ENCODE measurements at places on chromosomes 4 and X.
A peak's percentile ranks its signal among the peaks of the same experiment; 100 is the strongest.

DNA sequence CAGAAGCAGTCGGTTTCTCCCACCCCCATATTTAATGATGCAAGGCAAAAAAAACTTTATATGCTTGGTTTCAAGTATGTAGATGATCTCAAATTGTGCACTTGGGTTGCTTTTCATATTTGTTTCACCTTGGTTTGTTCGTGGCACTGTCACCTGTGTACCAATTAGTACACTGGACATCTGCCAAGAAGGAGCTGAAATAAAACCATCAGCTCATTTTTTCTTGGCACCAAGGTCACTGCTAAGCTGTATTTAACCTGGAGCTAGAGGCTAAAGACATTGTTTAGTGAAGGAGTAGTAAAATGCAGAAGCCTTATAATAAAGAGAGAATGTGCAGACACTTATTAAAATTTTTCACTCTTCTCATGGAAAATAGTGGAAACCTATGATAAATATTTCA is 430.8 kb downstream of the ARHGAP24 start:
- DNase-seq, result no peak

GRCh38 chr4:106104276-106104675 is 209.0 kb downstream of the NPNT start:
- DNase-seq, result no peak

DNA sequence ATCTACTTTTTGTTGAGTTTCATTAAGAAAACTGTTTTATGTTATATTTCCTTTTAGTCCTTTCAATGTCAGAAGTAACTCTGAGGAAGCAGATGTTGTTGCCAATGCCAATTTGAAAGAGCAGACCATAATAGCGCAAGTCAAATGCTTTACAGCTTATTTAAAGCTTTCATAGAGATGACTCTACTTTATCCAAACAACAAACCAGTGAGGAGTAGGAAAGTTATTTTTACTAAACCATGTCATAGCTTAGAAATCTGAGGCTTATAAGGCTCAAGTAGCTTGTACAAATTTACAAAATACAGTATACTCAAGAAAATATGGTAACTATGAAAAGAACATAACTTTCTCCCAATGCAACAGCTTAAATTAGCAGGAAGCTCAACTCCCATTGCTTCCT is 40.1 kb upstream of the SPOCK3 start:
- peak; percentile 31 for DNase-seq

- DNase-seq, result no peak
Measured at GRCh38 chr4:128524311-128524710, 236.7 kb upstream of the PGRMC2 start.

DNA sequence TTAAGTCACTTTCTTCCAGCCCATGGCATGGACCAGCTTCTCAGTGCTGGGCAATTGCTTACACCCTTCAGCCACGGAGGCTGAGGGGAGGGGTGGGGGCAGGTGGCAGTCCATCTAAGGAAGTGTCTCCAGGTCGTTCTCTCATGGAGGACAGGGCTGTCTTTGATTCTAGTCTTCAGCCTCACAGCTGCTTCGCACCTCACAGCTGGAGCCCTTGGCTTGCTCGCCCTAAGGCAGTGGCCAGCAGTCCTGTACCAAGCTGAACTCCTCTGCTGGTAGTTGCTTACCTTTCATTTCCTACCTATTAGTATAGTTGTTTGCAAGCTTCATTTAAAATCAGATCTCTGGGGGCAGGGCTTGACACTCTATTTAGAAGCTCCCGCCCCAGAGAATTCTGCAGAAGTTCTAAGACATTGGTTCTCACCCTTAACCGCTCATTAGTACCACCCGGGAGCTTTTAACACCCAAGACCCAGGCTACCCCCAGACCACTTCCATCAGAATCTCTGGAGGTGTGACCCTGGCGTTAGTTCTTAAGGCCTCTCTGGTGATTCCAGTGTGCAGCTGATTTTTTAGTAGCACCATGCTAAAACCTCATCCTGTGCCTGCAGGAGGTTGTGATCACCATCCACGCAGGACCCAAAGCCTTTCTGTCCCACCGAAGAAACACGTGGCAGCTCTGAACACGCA is 386.8 kb downstream of the UNC5C start:
- DNase-seq, result no peak

DNA sequence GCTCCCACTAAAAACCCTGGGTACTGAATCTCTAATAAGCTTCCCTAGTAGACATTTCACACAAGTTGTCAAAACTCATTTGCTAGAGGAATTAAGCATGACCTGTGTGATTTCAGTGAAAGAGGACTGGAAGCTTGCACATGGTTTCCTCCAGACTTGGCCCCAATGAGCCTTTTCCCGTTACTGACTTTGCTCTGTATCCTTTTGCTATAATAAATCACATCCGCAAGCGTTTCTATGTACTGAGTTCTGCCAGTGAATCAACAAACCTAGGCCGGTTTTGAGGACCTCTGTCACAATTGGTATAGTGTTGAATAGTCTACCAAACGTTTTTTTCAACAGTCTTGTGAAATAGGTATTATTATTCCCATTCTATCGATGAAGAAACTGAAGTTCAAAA is 8.2 kb downstream of the ATP11C start:
- DNase-seq, result no peak

DNA sequence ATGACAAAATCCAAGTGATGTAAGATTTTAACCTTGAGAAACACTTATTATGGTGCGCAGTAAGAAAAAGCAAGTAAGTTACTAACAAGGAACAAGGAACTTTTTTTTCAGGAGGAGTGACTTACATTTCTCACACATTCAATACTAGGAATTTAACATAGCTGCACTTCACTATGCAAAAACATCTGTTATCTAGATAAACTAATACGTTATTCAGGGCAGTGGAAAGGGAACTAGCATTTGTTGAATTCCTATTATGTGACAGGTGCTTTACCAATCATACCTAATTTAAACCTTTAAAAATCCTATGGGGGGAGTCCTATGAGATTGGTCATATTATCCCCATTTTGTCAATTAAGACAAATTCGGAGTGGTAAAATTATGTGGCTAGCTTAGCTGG is 238.0 kb downstream of the NR3C2 start:
- DNase-seq, result no peak

- no peak for DNase-seq
Measured at GRCh38 chrX:19677121-19677520, 161.8 kb upstream of the MAP3K15 start.

- DNase-seq, result no peak
Measured at GRCh38 chr4:61762722-61763627, 562.8 kb downstream of the ADGRL3 start.

DNA sequence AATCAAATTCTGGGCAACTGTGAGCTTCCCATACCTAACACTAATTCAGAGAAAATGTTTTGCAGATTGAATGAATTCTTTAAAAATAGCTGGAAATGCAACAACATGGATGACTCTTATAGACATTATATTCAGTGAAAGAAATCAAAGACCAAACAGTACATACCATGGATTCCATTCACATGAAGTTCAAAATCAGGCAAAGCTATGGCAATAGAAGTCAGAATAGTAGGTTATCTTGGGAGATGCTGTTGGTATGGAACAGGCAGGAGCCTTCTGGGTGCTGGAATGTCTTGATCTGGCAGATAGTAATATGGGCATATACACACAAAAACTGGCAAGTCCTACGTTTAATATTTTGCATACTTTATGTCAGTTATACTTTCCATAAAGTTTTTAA is 25.5 kb upstream of the CBLL2 start:
- DNase-seq, result peak; percentile 15

- DNase-seq, result no peak
Measured at GRCh38 chr4:15891312-15891711, 47.2 kb downstream of the FGFBP1 start.

DNA sequence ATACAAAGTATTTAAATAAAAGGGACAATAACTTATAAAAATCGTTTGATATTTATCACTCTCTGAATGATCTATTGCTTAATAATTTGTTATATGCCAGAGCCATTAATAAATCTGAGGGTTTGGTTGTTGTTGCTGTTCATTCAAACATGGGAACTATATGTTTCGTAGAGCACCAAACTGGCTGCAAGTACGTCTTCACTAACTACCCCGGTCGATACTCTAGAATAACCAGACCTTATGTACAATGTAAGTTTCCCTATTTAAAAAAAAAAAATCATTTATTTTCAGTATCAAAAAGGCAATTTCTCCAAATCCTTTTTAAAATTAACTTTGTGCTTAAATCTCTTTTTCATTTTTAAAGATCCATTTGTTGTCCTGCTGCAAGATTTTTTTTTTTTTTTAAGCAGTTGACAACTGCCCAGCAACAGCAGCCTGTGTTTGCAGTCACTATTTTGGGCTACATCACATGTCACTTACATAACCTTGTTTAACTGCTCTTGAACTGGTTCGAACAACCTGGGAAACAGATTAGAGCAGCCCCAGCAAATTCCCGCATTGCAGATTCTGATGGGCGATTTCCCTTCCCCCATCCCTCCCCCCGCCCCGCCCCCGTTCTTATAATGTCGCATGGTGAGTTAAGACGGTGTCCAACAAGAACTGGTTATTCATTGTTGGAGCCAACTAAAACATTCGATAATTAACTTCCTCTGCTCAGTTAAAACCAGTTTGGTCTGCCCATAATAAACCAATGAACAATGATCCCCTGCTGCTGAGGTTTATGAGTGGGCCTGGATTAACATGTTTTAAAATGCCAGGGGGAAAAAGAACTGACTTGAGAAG is 238.9 kb downstream of the NR3C2 start:
- DNase-seq, result no peak

DNA sequence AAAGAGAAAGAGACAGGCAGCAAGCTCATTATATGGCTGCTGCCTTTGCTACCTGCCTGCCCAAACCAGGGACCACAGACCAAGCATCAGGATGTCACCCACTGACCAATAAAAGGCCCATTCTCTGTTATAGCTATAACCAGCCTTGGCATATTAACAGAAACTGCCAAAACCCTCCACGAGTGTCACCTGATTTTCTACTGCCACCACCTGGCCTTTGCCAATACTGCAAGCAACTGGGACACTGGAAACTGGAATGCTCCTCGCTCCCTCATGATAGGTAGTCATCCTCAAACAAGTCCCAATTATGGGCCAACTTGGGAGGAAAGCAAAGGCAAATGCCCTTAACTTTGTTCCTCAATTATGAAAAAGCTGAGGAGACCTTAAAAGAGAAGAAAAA is 76.0 kb downstream of the SPIN4 start:
- DNase-seq, result no peak

DNA sequence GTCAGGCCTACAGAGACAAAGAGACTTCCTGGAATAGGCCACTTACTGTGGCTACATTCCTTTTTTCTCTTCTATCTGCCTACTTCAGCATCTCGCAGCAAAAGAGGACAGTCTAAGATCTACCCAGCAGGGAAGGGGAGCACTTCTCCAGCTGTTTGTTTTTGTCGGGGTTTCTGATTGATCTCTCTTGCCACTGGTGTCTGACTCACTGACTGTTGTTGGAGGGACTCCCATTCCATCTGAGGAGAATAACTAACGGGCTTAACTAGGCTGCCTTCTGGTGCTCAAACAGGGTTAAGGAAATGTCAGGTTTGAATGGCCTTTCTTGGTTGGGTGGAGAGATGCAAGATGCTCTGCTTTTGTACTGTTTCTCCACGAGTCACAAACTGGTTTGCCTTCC is 100.2 kb upstream of the TMEM164 start:
- no peak for DNase-seq

DNA sequence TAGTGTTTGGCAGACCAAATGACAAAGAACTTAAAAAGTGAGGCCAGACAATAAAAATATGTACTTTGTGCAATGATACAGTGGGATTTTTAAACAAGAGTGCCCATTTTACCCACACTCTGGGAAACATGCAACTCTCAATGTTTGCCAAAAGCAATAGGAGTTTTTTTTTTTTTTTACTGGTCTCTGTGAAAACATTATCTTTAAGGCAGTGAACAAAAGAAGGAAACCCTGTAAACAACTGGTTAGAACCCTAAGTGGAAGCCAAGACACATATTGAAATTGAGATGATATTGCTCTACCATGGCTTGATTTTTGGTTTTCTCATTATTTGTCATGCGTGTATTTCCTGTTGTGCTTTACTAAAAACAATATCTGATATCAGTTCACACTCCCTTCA is 67.2 kb upstream of the PPP3CA start:
- DNase-seq, result no peak

DNA sequence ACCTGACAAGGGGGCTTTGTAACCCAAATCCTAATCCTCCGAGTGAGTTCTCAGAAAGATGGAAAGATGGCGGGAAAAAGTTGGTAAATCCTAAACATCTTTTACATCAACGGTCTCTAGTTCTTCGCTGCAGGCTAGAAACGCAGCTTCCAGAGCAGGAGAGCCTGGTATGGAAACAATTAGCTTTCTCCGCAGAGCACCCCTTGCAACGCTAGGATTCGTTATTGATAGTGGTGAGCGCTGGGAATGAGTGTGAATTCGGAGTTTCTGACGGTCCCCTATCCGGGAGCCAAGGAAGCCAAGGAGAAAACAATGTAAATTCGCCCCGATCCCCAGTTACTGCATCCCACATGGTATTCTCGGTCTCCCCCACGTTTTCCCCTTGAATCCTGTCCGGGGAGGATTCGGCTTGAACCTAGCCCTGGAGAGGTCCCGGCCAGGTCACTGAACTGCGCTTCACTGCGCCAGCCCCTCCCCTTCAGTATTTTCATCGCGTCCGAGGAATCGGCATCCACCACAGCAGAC is 4.7 kb upstream of the NEUROG2 start:
- no peak for DNase-seq

- no peak for DNase-seq
Measured at GRCh38 chrX:84259868-84260267, 71.9 kb upstream of the RPS6KA6 start.

DNA sequence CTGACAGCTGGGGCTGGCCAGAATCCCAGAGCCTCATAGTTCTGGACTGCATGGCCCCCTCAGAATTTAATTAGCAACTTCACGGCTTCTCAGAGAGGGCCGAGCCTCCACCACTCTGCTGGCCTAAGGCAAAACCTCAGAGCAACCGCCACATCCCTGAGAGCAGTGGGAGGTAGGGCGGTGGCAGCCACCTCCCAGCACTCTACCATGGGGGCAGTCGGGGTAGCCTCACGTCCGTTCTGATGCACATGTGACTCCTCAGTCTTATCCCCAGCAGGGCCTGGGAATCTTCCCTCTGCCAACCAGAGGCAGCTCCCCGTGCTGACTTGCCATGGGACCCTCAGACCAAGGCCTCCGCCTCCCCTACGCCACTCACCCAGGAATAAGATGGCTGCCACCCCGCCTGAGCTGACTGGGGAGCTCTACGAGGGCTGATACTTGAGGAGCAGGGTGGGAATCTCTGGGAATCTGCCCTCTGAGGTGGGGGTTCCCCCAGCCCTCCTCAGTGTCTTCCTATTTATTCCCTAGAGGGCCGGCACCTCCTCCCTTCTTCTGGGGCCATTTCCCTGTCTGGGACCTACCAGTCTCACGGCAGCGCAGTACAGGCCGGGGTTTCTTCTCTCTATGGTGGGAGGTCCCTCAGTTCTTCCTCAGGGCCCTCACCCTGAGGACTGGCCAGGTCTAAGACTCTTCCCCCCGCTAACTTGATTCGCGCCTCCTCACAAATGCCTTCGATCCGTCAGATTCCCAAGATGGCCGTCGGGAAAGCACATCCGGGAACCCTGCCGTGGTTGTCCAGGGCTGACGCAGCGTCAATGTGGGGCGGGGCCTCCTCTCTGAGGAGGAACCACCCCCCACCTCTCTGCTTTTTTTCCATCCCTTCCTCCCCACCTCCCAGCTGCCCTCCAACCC is at the start of gene MAGEC2:
MAGEC2 (minus strand) TSS at position 769 of the 912 bp plus-strand sequence. CDS start 1,303 bp downstream, outside the sequence.
- no peak for DNase-seq

GRCh38 chr4:61248705-61249104 is 48.6 kb downstream of the ADGRL3 start:
- no peak for DNase-seq

GRCh38 chrX:30151964-30152363 is 63.4 kb upstream of the MAGEB2 start:
- DNase-seq, result no peak

All from non-pigmented ciliary epithelial cell (primary cell).